Activated CD8-positive, alpha-beta memory T cell treated with anti-CD3 and anti-CD28 coated beads, Interleukin-2, amount 10 ng/mL, durations not matched to agents 7 days and 5 days (primary cell): ENCODE measurements at places on chromosomes 16 and 17. TPM values are rescaled to one million over a fixed set of nuclear protein-coding genes. Genes with fewer than 3 reads are reported as not detected.

DNA sequence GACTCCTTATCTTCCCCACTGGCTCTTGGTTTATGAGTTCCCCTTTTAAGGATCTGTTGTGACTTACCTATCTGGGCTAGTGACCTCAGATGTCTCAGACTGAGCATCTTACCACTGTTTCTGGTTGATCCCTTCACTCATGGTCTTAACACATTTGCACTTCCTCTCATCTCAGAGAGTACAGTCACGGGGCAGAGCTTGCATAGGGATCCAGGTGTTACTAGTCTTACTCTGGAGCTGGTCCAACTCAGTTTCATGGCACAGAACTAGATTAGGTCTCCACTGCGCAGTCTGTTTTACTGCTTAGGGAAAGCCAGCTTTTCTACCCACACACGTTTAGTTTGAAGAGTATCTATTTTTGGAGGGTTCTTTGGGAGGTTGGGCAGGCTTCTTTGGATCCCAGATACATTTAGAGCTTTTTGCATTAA is 10.2 kb downstream of the GABARAPL2 start:
- peaks cover 17% of the 10 kb centered on the region for H3K4me1 ChIP-seq
- H3K36me3 ChIP-seq = peaks cover 44% of the 10 kb centered on the region
- H3K27me3 ChIP-seq = no peaks in the 10 kb centered on the region
- no peak for DNase-seq
- H3K4me3 ChIP-seq = no peak overlapping the region

DNA sequence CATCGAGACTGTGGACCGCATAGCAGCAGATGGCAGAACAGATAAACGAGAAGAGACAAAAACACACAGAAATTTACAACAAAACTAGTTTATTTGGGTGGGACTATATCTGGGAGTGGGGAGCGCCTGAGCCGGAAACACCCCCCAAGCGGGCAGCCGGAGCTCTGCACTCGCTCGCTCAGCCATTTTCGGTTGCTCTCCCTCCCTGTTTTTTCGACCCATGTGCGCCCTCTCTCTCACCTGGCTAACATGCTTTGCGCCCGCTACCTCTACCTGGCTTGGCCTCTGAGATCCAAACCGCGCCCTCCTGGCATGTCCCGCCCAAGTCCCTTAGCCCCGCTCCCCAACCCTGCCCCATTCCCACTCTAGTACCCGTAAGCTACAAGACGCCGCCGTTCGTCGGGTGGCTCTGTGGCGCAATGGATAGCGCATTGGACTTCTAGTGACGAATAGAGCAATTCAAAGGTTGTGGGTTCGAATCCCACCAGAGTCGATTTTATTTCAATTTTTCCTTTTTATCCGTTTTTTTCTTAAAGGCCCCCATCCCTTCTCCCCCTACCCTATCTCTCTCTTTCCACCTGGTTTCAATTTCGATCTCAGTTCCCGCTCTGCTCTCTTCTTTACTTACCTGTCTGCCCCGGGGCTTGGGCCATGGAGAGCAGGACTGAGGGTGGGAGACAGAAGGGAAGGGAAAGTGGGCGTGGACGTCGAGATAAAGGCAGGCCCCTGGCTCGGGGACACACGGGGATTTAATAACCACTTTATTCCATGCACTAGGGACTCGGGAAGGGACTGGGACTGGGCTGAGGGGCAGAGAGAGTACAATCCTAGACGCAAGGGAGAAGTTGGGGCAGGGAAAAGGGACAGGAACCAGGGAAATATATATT is 2.4 kb upstream of the ALOXE3 start:
- DNase-seq = peak; percentile 86
- H3K36me3 ChIP-seq = no peaks in the 10 kb centered on the region
- peaks cover 58% of the 10 kb centered on the region for H3K27me3 ChIP-seq

DNA sequence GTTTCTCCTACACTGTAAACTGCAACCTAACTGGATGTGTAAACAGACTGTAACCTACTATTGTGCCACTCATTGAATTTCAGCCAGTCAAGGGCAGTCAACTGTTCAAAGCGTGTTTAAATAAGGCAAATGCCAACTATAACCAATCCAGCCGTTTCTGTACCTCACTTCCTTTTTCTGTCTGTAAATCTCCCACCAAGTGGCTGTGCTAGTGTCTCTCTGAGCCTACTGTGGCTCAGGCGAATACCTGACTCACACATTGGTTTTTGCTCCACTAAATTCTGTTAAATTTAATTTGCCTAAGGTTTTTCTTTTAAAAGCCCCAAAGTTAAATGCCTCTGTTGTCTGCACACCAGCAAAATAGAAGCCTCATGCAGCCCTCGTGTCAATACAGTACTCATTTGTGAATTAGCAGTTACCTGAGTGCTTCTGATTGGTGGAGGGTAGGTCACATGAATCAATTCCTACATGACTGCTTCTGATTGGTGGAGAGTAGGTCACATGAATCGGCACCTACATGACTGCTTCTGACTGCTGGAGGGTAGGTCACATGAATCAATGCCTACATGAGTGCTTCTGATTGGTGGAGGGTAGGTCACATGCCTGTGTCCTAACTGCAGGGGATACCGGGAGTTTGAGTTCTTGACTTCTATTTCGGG is 31.1 kb upstream of the CCR7 start:
- H3K27ac ChIP-seq = peak overlapping the region; percentile 77
- no peak overlapping the region for H3K4me3 ChIP-seq
- H3K36me3 ChIP-seq = peaks cover 11% of the 10 kb centered on the region

DNA sequence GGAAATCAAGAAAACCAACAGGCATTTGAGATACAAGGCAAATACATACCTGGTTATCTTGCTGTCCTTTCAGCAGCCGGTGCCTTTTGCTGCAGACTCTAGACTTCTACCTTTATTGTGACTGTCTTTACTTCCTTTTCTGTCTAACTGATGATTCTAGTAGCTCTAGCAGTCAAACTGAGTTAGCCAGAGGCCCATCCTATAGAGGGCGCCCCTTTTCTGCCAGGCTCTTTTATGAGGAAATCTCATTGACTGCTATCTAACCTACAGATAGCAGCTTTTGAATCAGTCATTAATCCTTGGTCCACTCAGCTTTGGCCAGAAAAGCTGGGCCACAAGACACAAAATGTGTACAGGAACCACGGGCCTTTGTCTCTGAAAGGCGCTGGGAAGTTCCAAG is 87.5 kb upstream of the WSB1 start:
- H3K27me3 ChIP-seq = peaks cover 8% of the 10 kb centered on the region
- no peaks in the 10 kb centered on the region for H3K36me3 ChIP-seq
- no peak overlapping the region for H3K27ac ChIP-seq
- no peak for DNase-seq

GRCh38 chr16:81994485-81994884 is 16.8 kb downstream of the SDR42E1 start:
- H3K27me3 ChIP-seq = no peaks in the 10 kb centered on the region
- H3K4me1 ChIP-seq = peaks cover 4% of the 10 kb centered on the region
- peaks cover 10% of the 10 kb centered on the region for H3K36me3 ChIP-seq

DNA sequence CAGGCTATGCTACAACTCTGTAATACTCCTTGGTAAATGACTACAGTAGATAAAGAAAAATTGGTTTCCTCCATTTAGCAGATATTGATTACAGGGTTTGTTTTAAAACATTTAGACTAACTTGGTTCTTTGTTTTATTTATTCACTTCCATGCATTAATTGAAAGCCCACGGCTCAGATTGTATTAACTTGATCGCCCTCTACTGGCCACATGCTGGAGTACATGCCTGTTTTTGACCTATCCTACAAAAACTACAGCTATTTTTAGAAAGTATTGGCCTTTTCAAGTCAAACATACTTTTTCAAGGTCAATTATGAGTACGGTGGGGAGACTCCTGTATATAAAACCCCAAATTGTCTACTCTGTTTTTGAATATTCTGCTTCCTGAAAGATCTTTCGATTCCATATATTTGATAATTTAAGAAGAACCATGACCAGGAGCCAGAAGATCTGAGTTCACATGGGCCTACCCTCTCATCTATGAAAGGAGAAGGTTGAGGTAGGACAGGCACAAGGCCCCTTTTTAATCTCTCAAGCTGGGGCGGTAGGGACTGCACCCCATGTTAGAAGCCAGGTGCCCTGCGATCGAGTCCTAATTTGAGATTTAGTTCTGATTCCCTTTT is 51.8 kb downstream of the CA10 start:
- no peaks in the 10 kb centered on the region for H3K36me3 ChIP-seq
- peak; percentile 44 for DNase-seq
- H3K4me3 ChIP-seq = no peak overlapping the region
- H3K27ac ChIP-seq = no peak overlapping the region

DNA sequence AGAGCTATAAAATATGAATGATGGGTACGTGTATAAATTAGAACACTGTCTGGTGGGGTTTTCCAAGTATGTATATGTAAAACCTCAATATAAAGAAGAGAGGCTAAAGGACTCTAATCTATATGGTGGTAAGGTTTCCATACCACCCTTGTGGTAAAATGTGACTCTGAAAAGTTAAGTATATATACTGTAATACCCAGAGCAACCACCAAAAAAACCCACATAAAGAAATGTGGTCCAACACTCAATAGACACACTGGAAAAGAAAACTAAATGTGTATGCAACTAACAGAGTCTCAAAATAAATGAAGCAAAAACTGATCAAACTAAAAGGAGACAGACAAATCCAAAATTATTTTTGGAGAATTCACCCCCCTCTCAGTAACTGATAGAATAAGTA is 72.2 kb downstream of the XPO6 start:
- peak overlapping the region; percentile 42 for H3K4me3 ChIP-seq
- H3K27ac ChIP-seq = peak overlapping the region; percentile 85
- peaks cover 44% of the 10 kb centered on the region for H3K36me3 ChIP-seq
- DNase-seq = no peak

GRCh38 chr17:72930031-72930430 is 162.5 kb downstream of the SLC39A11 start:
- peaks cover 21% of the 10 kb centered on the region for H3K4me1 ChIP-seq
- H3K4me3 ChIP-seq = no peak overlapping the region
- H3K27ac ChIP-seq = no peak overlapping the region
- H3K36me3 ChIP-seq = no peaks in the 10 kb centered on the region

GRCh38 chr17:76213491-76213890 is 26.8 kb downstream of the RNF157 start:
- H3K27me3 ChIP-seq = no peaks in the 10 kb centered on the region
- peaks cover 55% of the 10 kb centered on the region for H3K36me3 ChIP-seq
- peaks cover 50% of the 10 kb centered on the region for H3K4me1 ChIP-seq

- H3K36me3 ChIP-seq = peaks cover 9% of the 10 kb centered on the region
- H3K4me1 ChIP-seq = peaks cover 68% of the 10 kb centered on the region
- peak overlapping the region; percentile 55 for H3K4me3 ChIP-seq
- peak; percentile 84 for DNase-seq
- H3K27ac ChIP-seq = peak overlapping the region; percentile 86
Measured at GRCh38 chr17:78759203-78759968, 22.7 kb downstream of the CYTH1 start.

DNA sequence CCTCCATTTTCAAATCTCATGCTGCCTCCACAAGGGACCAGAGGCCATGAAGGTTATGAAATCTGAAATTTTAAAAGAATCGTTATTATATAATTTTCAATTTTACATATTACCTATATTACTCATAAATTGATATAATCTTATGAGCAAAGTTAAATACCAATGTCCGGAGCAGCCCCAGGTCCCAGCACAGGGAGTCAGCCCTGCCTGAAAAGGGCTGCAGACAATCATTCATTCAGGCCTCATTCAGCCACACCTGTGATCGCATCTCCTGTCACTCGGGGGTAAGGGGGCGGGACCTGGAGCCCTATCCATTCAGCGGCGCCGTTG is 172.5 kb downstream of the AHSP start:
- H3K4me3 ChIP-seq = peak overlapping the region; percentile 89
- no peak for DNase-seq
- peak overlapping the region; percentile 90 for H3K27ac ChIP-seq
- H3K4me1 ChIP-seq = peaks cover 26% of the 10 kb centered on the region

- no peaks in the 10 kb centered on the region for H3K27me3 ChIP-seq
- no peak overlapping the region for H3K27ac ChIP-seq
- no peak for DNase-seq
- no peak overlapping the region for H3K4me3 ChIP-seq
- peaks cover 54% of the 10 kb centered on the region for H3K4me1 ChIP-seq
Measured at GRCh38 chr16:84527532-84528269, 23.2 kb upstream of the MEAK7 start.

DNA sequence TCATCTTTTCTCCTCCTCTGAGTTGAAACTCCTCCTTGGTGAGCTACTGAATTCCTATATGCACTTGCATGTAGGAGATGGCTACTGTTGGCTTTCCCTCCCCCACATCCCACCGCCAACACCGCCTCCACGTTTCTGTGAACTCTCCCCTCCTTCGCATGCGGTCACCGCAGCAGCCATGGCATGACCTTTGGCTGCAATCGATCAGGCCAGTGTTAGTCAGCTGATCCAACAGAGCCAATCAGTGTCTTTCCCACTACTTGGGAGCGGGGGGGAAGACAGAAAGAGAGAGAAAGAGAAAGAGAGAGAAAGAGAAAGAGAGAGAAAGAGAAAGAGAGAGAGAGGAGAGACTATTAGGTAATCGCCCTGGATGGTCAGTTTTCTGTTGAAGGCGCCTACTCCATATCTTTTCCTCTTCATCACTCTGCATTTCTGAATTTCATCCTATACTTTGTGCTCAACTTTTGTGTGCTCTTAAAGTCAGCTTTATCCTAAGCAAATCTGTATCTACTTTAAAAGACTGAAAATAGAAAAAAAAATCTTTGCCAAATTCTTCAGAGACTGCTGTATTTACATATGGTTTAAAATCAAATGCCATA is 22.7 kb downstream of the ASGR1 start:
- no peaks in the 10 kb centered on the region for H3K36me3 ChIP-seq
- no peak overlapping the region for H3K4me3 ChIP-seq
- no peak for DNase-seq

DNA sequence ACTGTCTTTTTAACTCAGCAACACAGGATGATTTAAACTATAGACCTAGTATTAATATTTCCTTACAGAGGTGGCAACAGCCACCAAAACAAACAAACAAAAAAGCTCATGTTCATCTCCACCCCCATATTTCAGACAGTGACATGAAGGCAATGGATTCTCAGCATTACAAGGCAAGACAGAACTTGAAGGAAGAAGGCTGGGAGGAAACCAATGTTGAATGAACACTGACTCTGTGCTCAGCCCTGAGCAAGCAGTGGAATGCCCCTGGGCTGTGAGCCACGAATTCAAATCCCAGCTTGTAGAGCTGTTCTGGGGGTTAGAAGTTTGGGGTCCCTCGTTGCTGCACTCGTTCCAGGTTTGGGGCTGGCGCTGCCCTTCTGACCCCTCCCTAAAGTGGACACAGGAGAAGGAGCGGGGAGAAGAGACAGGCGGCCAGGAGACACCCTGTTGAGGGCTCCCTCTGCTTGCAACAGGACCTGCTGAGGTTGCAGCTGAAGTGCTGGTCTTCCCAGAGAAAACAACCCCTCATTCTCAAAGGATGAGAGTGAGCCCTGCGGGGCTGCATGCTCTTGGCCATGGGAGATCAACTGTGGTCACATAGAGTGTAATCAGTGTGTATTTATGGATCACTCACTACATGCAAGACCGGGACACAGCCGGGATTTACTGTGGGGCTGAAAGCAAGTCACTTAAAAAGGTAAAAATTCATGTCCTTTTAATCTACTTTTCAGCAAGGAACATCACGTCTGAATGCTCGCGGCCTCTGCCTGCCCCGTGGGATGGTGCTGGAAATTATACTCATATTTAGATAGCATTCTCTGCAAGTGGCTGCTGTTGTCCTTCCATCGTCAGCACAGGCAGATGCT is 34.3 kb downstream of the MYH3 start:
- H3K4me3 ChIP-seq = no peak overlapping the region
- no peak overlapping the region for H3K27ac ChIP-seq
- H3K27me3 ChIP-seq = no peaks in the 10 kb centered on the region
- H3K4me1 ChIP-seq = no peaks in the 10 kb centered on the region
- DNase-seq = no peak

The PRRT2 gene
- total RNA-seq = 0.85 TPM

The NKD1 gene
- total RNA-seq = 0.33 TPM

The FKBP10 gene
- 1.3 TPM for total RNA-seq

The GPRC5C gene
- not detected for total RNA-seq

The TMEM204 gene
- 34.7 TPM for total RNA-seq

The CCDC40 gene
- 0.84 TPM for total RNA-seq
